ENCODE measurements at places on chromosomes 7 and 10.

- DNase-seq: no peak
Measured at GRCh38 chr10:44776181-44776580, 135.0 kb upstream of the TMEM72 start.

DNA sequence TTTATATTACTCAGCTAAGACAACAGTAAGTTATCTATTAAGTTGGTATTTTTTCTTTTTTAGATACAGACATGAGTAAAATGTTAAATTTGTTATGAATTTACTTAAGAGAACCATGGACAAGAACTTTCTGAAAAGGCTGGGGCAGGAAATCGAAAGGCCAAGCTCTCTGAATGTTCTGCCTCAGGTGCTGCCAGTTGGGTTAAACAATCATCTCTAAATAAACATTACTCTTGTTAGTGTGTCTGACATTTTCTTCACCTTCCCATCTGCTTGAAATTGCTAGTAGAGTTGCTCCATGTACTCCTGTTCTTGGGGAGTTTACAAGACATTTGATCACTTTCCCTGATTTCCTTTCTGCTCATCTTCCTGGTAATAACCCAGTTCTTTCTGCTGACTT is 87.5 kb downstream of the ANKRD7 start:
- DNase-seq: no peak

DNA sequence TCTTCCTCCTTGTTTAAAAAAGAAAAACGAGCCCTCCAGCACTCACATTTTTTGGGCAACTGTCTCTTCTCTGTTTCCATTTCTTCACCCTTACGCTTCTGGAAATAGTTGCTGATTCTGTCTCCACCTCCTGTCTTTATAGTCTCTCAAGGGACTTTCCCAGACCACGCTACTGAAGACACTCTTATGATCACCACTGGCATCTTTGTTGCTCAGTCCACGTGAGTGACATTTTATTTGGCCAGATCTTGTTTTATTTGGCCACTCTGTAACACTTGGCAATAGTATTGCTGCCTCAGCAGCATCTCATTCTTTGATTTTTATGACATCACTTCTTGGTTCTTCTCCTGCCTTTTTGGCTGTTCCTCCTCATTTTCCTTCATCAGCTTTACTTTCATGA is 21.6 kb upstream of the NME8 start:
- DNase-seq: no peak

- peak; percentile 76 for DNase-seq
Measured at GRCh38 chr7:42940985-42941847, 9.0 kb downstream of the MRPL32 start.
